Stimulated activated CD4-positive, alpha-beta T cell treated with anti-CD3 and anti-CD28 coated beads, Interleukin-1b, Interleukin-23, amount 100 ng/mL, for 1 hour (primary cell): ENCODE measurements at places on chromosomes 11 and 22.

- DNase-seq = no peak
Measured at GRCh38 chr22:46432164-46433068, 96.9 kb downstream of the TRMU start.

- no peak for DNase-seq
Measured at GRCh38 chr22:45230026-45230721, 10.5 kb downstream of the KIAA0930 start.

DNA sequence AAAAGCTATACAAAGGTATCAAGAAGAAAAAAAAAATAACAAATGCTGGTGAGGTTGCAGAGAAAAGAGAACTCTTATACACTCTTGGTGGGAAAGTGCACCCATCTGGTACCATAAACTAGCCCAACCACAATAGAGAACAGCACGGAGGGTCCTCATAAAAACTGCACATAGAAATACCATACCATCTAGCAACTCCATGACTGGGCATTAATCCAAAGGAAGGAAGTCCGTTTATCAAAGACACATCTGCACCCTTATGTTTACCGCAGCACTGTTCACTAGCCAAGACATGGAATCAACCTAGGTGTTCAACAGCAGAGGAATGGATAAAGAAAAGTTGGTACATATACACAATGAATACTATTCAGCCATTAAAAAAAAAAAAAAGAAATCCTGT lies 10.8 kb upstream of the CLDN5 start:
- DNase-seq = no peak

- no peak for DNase-seq
Measured at GRCh38 chr11:21641869-21642268, 551.0 kb upstream of the ANO5 start.

- no peak for DNase-seq
Measured at GRCh38 chr11:62432695-62433094, 13.9 kb downstream of the SCGB1A1 start.

GRCh38 chr11:88886796-88887195 lies 179.0 kb downstream of the GRM5 start:
- DNase-seq = no peak

DNA sequence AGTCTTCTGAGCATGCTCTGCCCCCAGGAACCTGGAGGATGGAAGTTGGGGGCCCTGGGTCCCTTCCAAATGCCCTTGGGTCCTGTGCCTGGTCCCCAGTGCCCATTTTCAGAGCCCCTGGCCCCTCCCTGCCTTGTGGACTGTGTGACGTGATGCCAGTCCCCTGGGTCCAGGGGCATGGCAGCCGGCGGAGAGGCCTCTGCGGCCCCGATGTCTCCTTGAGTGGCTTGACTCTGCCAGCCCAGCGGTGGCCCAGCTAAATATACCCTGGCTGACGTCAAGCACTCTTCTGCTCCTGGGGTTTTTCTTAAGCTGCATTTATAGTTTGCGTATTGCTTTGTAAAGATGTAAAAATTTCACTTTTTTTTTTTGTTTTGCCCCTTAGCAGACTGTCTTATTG lies 35.2 kb upstream of the PARVG start:
- no peak for DNase-seq

- DNase-seq = no peak
Measured at GRCh38 chr11:102603576-102603975, 21.6 kb downstream of the MMP20 start.

DNA sequence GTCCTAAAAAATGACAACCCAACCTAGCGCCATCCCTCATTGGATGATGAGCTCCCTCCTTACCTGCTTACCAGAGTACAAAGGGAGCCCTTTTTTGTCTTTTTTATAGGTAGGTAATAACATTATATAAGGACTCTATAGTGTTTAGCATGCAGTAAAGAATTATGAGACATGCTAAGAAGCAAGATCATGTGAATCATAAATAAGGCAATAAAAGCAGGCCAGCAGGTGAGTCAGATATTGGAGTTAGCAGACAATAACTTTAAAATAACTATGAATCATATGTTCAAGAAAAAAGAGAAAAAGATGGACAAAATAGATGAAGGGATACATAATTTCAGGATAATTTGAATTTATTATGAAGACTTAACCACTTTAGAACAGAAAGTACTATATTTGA lies 81.5 kb downstream of the GRK3 start:
- DNase-seq = no peak

DNA sequence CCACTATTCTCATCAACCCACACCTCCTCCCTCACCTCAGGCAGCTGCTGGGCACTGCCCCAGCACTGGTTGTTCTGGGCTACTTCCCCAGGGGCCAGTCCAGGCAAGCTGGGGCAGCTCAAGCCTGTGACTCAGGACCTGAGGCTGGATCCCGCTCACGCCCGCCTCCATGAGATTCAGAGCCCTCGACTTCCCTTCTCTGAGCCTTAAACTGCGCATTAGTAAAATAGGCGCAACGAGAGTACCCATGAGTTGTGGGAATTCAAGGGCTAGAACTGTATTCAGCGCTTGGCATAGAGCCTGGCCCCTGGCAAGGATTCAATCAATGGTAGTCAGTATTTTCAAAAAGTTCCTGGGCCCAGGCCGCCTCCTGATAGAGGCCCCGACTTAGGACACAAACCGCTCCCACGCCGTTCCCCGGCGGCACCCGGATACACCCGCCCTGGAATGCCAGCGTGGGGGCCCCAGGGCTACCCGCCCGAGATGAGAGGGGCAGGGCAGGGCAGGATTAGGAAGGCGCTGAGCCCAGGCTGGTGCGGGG lies 723 bp upstream of the CD82 start:
- no peak for DNase-seq

DNA sequence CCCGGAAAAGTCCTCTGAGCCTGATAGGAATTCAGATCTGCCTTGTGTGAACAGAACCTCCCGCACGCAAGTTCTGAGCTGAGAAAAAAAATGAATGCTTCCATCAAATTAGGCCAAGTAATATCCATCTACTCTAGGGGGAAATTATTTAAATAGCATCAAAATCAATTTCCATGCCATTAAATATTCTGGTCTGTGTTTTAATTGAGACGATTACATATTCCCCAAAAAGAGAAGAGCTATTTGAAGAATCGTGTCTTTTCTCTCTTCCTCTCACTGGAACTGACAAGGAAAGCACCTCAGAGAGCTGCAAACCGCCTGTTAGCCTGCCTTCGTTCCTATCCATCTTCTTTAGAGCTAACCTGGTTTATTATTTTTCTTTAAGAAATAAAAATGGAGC lies 96.0 kb downstream of the SEZ6L start:
- DNase-seq = no peak

GRCh38 chr11:6402061-6402470 lies 11.8 kb downstream of the SMPD1 start:
- DNase-seq = no peak

DNA sequence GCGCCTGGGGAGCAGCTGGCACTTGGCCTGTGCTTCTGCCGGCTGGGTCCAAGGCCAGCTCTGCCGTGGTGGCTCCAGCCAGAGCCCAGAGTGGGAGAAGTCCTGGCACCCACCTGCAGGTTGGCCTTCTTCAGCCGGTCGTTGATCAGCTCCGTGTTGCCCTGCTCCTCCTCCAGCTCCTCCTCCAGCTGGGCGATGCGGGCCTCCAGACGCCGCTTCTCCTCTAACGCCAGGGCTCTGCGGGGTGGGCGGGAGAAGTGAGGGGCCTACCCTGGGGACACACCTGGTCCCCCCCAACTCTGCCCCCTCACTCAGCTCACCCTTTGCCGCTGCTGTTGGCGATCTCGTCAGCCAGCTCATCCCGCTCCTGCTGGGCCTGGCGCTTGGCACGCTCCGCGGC lies 32.6 kb downstream of the APOL1 start:
- no peak for DNase-seq

DNA sequence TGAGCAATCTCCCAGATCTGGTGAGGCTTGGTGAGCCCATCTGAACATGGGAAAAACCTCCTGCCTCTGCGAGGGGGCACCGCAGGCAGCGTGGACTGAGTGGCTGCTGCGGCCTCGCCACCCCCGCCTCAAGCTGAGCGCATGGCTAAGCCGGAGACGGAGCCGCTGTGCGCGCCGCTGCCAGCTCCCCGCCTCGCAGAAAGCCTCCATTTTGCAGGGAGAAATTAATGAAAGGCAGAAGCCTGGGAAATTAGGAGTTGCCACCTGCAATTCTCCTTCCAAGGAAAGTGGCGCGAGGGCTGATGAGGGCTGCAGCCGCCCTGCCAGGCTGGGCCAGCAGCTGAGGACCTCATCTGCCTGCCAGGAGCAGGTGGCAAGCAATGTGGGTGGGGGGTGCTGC lies 35.6 kb upstream of the TCF20 start:
- no peak for DNase-seq

GRCh38 chr11:41320238-41320637 lies 139.2 kb downstream of the LRRC4C start:
- no peak for DNase-seq

- DNase-seq = no peak
Measured at GRCh38 chr11:128531588-128531987, 55.8 kb downstream of the ETS1 start.

DNA sequence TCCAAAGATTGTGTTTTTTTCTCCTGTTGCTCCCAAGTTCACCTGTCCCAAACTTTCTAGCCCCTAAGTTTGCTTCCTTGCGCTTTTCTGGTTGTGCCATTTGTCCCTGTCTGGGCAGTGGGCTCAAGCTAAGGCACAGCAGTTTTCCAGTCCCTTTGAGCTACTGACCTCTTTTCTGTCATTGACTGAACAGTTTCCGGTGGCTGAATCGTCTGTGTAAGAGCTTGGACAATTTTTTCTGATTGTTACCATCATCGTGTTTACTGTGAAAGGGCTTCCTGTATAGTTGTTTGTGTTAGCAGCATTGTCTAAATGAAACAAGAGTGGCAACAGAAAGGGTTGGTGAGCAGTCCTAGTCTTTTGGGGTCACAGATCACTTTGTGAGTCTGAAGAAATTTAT lies 49.8 kb downstream of the BMAL1 start:
- DNase-seq = no peak

DNA sequence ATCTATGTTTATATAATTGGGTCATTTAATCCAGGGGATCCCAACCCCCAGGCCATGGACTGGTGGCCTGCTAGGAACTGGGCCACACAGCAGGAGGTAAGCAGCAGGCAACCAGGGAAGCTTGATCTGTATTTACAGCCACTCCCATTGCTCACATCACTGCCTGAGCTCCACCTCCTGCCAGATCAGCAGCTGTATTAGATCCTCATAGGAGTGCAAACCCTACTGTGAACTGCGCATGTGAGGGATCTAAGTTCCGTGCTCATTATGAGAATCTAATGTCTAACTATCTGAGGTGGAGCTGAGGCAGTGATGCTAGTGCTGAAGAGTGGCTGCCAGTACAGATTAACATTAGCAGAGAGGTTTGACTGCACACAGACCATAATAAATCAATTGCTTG lies 32.8 kb downstream of the MS4A2 start:
- DNase-seq = no peak

- DNase-seq = no peak
Measured at GRCh38 chr11:29310725-29311342, 706.0 kb downstream of the KCNA4 start.

DNA sequence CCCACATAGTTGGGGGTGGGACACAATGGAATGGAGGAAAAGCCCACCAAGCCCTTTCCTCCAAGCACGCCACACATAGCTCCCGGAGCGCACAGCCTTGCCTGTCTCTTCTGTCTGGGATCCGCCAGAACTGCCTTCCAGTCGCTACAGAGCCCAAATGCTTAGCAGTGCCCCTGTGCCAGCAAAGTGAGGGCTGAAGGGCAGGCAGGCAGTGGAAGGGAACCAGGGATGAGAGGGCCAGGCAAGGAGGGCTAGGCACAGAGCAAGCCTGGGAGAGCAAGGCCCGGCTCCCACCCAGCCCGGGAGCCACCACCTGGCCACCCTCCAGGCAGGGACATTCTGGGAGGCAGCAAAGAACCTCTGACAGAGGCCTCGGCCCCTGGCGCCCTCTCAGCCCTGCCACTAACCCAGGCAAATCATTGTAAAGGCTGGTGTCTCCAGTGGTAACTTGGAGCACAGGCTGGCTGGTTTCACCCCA lies 32.5 kb downstream of the PPP2R1B start:
- no peak for DNase-seq

GRCh38 chr22:25027959-25028840 lies 75.7 kb downstream of the KIAA1671 start:
- DNase-seq = no peak

- DNase-seq = no peak
Measured at GRCh38 chr22:50563413-50564160, 868 bp upstream of the SYCE3 start.

GRCh38 chr11:118911880-118912741 lies 13.6 kb downstream of the BCL9L start:
- no peak for DNase-seq

DNA sequence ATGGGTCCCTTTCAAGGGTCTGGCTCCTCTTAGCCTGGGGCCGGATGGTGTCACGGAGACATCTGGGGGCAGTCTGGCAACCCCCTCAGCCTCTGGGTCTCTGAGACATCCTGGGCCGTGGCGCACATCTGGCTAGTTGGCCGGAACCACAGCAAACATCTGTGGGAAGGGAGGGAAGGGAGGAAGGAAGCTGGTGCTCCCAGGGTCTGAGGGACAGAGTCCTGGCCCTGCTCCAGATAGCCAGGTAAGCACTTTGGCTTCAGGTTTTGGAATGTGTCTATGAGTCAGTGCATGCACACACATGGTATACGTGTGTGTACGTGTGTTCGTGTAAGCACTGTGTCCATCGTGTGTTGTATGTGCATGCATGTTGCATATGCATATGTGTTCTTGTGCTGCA lies 225.1 kb downstream of the MN1 start:
- no peak for DNase-seq

GRCh38 chr11:32302826-32303225 lies 132.5 kb downstream of the WT1 start:
- no peak for DNase-seq

DNA sequence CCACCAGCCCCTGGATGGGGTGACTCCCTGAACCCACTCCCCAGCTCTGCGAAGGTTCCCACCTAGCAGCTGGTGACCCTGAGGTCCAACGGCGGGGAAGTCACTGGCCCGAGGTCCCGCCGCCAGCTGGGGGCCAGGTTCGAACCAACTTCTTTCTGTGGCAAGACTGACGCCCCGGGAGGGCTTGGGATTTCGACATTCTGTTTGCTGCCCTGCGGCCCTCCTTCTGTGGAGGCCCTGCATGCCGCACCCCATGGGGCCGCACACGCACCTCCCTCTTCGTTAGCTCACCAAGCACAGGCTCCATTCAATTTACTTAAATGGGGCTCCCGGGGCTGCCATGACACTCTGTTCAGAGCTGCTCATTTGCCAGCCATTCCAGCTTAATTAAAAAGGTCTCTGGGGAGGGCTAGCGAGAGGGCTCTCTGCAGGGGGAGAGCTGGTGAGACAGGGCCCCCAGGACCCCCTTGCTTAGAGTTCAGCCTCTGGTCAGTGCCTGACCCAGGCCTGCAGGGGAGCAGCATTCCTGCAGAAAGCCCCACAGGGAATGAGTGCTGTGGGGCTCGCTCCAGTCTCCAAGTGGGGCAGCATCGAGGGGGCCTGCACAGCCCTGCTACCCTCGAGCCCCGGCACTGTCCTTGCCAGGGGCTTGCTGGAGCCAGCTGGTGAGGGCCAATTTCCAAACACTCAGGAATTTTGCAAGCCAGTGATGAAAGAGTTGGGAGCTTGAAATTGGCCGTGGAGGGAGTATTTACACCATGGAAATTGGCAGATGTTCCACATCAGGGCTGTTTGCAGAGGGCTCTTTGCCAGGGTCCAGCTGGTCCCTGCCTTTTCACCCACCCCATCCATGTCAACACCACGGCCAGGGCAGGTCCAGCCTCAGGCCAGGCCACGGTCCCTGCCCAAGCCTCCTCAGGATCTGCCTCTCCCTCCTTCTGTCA lies 80.8 kb downstream of the CACNA1I start:
- no peak for DNase-seq
